Caki2 (cell line): ENCODE measurements at places on chromosomes 3 and 15.

DNA sequence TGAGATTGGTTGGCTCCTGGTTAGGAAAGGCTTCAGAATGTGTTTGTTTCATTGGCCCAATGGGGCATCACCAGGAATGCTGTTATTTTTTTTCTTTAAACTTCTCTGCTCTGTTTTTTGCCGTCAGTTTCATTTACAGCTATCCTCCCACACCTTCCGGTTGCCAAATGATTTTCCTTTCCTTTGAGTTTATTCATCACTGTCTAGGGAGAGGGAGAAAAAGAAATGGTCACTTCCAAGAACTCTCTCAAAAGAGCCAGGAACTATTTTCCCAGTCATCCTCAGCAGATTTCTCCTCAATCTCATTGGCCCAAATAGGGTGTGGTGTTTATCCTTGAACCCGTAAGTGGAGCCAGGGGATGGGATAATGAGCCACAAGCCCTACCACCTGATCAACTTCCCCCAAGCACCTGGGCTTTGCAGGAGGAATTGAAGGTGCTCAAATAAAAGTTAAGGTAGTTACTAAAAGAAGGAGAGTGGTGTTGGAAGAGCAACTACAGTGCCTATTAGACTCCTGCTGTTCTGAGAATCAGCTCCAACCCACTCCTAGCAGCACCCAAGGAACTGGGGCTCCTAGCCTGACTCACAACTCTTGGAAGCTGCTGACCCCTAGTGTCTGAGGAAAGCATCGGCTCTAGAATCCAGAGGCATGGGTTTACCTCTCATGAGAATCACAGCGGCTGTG lies 183.8 kb upstream of the IL12A start:
- DNase-seq, result peak; percentile 81

GRCh38 chr3:155704061-155704460 lies 40.8 kb downstream of the PLCH1 start:
- no peak for DNase-seq

GRCh38 chr15:41424809-41425208 lies 7.9 kb downstream of the RTF1 start:
- DNase-seq, result no peak

- DNase-seq, result no peak
Observed at GRCh38 chr15:55007561-55007960, 189.2 kb downstream of the RSL24D1 start.

DNA sequence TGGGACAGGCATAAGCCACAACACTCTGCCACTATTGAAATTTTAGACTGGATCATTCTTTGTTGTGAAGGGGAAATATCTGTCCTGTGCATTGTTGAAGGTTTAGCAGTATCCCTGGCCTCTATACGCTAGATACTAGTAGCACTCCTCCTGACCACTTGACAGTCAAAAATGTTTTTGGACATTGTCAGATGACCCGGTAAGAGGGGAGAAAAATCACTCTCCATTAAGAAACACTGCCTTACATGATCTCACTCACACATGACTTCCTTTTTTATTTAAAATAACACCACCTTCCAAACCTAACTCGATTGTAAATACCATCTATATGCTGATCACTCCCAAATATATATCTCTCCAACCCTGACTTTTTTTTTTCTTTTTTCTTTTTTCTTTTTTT lies 15.3 kb upstream of the HLTF start:
- DNase-seq, result no peak

GRCh38 chr3:30632521-30632920 lies 26.1 kb downstream of the TGFBR2 start:
- no peak for DNase-seq

DNA sequence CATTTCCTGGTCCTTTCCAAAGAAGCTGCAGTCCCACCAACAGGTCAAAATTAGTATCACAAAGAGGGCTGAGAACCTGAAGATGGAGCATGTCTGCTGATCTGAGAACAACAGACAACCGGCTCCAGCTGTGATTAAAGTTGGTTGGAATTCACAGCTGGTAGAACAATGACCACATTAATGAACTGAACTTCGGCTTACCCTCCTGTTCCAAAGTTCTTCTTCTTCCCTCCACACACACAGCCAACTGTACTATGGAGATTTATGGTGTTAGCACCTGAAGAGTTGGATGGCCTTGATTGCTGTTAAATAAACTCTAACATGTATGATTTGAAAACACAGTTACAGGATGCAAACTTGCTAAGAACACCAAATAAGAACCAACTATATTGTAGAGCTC lies 27.4 kb upstream of the ROPN1 start:
- no peak for DNase-seq

- no peak for DNase-seq
Observed at GRCh38 chr3:94596887-94597566, 534.2 kb downstream of the NSUN3 start.

- DNase-seq, result no peak
Observed at GRCh38 chr3:135056084-135056730, 261.1 kb downstream of the EPHB1 start.

- no peak for DNase-seq
Observed at GRCh38 chr3:57110798-57111197, 50.3 kb downstream of the SPATA12 start.

DNA sequence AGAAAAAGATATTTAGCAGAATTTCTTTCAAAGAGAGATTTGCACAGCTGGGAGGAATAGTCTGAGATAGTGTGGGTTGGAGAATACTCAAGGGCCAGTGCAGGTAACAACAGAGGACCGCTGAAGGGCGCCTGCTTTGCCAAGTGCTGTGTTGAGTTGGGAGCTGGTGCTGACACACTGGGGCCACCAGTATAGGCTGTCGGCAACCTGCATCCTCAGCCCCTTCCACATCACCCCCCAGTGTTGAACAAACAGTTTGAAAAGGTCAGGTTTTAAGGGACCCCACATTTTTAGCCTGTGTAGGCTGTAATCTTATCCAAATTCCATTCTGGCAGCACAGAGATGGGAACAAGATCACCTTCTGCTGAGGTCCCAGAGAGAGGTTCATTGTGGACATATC lies 96.6 kb downstream of the ABHD5 start:
- DNase-seq, result no peak

DNA sequence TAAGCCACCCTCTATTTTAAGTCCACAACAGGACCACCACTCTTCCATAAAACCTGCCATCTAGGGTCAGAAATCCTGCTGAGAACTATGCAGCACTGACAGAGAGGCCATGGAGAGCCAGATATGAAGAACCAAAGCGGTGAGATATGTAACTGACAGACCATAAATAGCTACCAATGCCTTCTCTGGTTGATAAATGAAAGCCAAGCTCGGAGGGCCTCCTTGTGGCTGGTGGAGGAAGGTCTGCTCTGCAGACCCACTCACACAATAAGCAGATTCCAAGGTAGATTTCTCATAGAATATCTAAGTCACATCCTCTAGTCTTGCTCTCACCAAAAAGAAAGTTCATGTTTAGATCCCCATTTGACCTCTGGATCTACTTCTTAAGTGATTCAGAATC lies 38.9 kb downstream of the RYK start:
- no peak for DNase-seq
